ENCODE measurements at places on chromosomes 16 and 17.

DNA sequence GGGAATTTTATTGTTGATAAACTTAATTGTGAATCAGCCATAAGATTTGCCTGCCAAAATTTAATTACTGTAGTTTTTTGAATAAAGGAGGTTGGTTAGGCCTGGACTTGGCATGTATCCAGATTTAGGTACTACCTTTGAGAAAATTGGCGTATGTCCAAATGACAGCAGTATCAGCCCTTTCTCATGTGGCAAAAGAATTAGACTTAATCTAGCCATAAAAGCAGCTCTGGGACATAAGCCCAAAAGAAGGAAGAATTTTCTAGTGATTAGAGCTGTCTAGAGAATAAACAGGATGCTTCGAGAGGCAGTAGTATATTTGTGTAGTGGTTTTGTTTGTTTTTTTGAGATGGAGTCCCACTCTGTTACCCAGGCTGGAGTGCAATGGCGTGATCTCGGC lies 27.7 kb downstream of the PPM1E start:
- DNase-seq = no peak

DNA sequence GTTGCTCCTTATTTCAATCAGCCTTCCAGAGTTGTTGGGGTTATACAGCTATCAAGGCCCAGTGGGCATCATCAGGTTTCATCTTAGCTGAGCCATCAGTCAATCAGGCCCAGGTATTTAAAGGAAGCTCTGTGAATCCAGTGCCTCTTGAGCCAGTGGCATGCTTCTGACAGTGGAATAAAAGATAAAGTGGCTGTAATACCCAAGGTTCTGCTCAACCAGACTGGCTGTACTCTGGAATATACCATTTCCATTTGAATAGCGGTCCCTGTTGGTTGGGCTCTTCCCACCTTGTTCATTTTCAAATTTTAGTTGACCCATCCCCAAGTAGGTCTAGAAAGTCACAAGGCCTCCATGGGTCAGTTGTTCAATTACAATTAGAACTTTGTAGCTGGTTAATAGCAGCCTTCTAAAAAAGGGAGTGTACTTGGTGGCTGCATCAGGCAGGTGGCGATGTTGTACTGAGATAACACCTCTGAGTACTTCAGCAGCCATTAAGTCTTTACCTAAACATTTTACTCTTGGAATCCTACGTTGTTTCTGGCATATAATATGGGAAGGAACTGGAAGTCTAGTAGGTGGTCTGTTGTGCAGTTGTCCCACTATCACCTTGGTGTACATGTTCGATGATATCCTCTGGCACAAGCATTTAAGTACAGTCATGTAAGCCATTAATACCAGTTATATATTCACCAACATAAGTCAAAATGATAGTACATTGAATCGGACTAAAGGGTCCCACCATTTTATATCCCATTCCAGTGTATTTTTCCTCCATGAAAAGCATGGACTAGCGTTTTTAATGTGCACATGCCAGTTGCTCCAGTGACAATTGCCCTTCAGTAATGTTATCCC lies 294.1 kb downstream of the BCAS3 start:
- DNase-seq = peak; percentile 2

- DNase-seq = no peak
These were observed 21.7 kb upstream of the USP36 start for GRCh38 chr17:78862073-78863023.

DNA sequence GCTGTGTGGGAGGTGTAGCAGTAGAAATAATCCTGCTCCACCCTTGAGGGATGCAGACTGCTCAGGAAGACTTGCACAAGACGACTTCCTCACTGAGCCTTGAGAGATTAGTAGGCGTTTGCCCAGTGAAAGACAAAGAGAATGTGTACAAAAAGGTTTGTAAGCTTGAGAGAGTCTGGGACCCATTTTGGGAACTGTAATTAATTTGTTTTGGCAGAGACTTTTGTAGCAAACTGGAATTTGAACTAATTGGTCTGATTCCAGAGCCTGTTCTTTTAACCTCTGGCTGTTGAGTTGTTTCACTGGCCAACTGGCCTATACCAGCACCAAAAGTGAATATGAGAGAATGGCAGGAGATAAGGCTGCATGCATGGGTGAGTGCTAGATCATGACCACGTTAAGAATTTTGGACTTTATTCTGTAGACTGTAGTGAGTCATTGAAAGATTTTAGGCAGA lies 75.5 kb downstream of the AATF start:
- no peak for DNase-seq

DNA sequence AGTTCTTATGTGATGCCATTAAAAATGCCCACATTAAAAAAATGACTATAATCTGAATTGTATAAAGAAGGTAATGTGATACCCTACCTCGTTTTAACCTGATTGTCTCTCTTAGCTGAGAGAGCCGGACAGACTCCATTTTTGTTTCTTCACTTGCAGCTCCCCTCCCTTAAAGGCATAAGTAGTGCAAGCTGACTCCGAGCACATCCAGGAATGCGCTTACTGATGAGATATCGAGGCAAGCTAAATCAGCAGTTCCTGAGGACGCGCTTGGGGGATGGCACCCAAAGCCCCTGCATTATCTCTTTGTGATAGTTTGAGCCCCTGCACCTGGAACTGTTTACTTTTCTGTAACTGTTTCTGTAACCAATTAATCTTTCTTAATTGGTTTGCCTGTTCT lies 6.3 kb downstream of the KRT24 start:
- peak; percentile 25 for DNase-seq

DNA sequence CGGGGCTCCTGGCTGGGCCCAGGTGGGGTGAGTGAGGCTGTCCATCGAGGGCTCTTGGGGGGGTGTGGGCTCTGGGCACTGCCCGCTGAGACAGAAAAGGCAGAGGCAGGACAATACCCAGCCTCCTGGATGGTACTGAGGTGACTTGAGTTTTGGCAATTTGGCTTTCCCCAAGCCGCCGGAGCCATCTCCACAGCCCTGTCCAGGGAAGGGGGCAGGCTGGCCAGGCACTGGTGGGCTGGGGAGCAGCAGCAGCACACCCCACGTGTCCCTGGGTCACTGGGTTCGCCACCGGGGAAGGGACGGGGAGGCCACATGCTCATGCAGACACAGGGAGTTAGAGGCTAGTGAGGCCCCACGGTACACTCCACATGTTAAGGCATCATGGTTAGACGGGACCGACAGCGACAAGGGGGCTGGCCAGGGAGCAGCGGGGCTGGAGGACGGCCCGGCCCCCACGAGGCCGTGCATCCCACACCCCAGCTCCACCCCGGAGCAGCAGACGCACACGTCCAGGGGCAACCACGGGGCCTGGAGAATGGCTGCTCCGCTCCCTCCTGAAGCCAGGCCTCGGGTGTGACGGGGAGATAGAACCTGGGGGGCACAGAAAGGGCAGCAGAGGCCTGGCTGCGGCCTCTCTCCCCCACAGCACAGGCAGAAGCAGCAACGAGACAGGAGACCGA lies 3.0 kb downstream of the ARHGDIA start:
- DNase-seq = no peak

- no peak for DNase-seq
These were observed 238.8 kb downstream of the SLC39A11 start for GRCh38 chr17:72853440-72854415.

DNA sequence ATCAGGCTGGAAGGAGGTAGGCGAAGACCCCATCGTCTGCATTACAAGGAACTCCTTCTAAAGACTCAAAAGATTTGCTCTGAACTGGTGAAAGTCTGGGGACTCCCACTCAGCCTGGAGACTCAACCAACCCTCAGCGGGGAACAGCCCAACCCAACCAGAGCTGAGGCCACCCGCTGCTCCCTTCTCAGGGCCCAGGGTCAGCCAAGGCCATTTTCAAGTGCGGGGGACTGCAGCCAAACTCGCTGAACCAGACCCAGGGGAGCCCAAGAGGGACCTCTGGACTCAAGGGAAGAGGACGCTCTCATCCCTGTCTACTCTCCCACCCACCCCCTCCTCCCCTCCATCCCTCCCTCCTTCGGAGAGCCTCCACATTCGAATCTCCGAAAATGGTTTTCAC lies 24.1 kb downstream of the XYLT1 start:
- DNase-seq = no peak

DNA sequence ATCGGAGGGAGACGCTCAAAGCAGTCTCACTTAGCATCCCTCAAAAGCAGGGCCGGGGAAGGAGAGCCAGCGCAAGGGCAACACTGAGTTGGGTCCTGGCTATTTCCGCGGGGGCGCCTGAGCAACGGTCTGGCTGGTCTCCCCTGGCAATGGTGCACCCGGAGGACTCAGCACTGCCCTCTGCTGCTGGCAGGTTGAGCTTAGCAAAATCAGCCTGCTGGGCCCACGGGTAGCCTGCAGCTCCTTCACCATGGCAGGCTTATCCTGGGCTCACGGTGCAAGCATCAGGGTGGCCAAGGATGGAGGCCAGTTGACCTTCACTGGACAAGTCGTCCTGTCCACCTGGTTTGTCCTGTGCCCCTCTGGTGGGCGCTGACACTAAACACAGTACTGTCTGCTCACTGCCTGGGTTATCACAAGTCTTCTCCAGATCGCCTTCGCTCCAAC lies 14.4 kb upstream of the ALDH3A1 start:
- no peak for DNase-seq

- no peak for DNase-seq
These were observed 258.6 kb downstream of the SNX29 start for GRCh38 chr16:12235110-12235509.

DNA sequence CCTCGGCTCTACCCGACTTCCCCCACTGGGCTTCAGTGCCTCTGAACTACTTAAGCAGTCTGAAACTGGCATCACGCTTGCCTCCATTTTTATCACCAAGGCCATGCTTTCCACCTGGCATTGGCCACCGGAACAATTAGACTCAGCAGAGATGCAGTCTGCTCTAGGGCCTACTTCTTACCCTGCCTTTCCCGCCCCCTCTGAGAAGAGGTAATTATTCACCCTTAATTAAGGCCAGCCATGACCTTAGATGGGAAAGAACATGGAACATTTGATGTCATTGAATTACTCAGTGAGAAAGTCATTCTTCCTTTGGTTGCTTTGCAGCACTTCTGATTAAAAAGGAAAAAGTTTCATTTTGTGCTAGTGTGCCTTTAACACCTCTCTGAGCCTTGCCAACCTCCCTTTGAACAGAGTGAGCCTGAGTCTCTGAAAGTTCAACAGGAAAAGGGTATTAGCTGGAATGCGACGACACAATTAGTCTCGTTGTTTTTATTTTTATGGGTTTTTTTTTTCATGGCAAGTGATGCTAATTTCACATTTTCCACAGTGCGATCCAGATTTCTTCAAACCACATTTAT lies 60.9 kb upstream of the TNRC6A start:
- DNase-seq = no peak

- DNase-seq = no peak
These were observed 9.5 kb downstream of the NOB1 start for GRCh38 chr16:69745232-69745612.

DNA sequence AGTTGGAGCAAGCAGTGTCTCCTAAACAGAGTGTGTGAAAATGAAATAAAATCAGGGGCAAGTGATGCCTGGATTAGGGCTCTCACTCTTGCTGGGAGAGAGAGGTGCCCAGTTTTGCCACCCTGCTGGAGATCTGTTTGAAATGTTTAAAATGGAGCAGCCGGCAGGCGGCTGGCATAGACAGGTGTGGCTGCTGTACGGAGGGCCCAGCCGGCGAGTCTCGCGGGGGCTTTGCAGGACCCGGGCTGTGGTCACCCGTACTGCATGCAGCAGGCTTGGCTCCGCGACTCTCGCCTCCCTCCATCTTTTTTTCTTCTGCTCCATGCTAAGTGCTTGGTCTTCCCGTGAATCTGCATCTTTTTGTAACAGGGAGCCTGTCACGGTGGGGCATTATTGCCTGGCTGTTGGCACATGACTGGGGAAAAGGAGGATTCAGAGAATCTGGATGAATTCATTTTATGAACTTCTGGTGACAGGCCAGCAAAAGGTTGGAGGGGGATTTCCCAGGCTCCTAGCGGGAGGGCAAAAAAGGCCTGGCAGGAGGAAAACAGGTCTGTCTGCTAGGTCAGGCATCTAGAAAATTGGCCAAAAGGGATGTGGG lies 1.8 kb downstream of the ZNRF1 start:
- no peak for DNase-seq

- no peak for DNase-seq
These were observed 104.6 kb downstream of the SEC14L1 start for GRCh38 chr17:77245162-77245926.

DNA sequence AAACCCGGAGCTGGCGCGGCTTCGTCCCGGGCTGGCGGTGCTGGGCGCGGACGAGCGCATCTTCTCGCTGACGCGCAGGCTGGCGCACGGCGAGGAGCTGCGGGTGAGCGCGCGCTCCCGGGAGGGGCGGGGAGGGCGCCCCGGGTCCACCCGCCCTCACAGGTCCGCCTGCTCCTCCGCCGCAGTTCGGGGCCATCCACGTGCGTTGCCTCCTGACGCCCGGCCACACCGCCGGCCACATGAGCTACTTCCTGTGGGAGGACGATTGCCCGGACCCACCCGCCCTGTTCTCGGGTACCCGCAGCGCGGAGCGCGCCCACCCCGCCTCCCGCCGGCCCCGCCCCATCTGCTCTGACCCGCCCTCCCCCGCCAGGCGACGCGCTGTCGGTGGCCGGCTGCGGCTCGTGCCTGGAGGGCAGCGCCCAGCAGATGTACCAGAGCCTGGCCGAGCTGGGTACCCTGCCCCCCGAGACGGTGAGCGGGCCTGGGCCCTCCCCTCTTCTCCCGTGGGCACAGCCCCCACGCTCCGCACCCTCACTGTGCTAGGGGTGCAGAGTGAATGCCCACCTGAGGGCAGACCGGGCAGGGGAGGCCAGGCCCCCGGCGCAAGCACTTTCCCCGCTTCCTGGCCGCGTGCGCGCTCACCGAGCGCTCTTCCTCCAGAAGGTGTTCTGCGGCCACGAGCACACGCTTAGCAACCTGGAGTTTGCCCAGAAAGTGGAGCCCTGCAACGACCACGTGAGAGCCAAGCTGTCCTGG lies 1.4 kb downstream of the HAGHL start:
- peak; percentile 51 for DNase-seq

GRCh38 chr16:70767377-70768202 lies 33.4 kb downstream of the VAC14 start:
- DNase-seq = no peak

DNA sequence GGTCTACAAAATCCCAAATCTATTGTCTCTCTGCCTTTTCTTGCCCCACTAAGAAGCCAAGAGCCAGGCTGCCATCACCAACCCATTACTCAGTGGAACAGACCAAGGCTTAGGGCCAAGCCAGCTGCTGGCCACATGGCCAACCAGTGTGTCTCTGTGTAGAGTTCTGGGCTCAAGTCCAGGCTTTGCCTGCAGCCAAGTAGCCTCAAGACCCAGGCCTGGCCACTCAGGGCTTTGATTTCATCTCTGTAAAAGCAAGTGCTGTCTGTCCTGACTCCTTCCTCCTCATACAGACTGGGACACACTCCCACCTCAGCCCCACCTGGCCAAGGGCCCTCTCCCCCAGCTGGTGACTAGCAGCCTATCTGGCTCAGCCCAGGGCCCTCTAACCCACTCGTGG lies 14.6 kb downstream of the SREBF1 start:
- no peak for DNase-seq

DNA sequence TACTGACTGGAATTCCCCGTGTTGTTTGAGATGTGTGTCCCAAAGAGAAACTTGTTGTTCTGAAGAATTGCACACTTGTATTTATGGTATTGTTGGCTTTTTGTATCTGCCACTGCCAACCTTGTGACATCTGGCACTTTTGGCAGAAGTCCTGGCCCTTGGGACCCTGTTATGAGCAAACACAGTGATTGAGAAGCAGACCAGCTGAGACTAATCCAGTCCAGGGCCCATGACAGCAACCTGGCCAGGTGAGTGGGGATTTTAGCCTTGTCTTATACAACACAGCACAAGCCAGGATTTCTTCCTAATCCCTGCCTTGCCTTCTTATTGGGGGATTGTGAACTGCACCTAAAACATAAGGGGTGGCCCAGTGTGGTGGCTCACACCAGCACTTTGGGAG lies 80.0 kb downstream of the NTN1 start:
- DNase-seq = no peak
